ENCODE measurements at places on chromosomes 12 and 14.

GRCh38 chr12:16499611-16500010, 106.4 kb downstream of the LMO3 start:
- DNase-seq: no peak

- DNase-seq: no peak
Measured at GRCh38 chr12:28135801-28136439, 54.3 kb upstream of the CCDC91 start.

- peak; percentile 77 for DNase-seq
Measured at GRCh38 chr14:87133073-87133801, 859.7 kb downstream of the GALC start.

GRCh38 chr14:22781301-22781991, 15.0 kb downstream of the OXA1L start:
- no peak for DNase-seq

DNA sequence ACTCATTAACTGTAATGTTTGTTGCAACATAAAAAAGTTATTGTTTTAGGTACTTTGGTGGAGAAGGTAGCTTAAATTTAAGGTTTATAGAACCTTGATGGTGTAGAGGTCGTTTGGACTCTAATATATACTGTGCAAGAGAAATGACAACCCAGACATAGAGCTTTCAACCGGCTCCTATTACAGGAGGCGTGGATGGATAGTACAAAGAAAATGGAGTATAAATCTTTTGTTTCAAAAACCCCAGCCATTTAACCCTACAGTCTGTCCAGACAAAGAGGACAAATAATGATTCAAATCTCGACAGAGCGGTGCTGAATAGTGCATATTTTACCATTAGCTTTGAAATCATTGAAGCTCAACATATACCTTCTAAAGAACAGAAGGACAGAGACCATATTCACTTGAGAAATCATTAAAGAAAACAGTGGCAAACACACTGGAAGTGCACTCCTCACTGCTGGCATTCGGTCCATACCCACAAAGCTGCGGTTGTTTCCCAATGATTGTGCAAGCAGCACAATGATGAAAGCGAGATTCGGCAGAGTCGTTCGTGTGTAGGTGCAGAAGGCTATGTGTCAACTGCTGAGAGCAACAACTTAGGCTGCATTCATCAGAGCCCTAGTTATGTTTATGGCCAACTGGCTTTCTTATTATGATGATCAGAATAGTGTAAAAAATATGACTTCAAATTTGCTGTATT, 688.6 kb downstream of the NOVA1 start:
- no peak for DNase-seq

DNA sequence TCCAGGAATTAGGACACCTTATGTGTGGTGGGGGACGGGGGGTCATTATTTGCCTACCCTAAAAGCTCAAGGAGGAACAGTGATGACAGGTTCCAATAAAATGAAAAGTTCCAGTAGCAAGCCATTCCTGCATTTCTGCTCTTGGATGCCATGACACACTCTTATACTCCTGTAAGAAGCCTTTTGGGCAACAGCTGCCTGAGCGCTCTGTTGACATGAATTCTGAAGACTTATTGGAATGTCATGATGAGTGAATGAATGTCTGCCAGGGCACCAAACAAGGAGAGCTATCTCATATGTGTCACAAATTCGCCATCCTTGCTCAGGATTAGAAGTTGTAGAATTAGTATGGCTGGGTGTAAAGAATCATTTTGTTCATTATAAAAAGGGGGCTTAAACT, 36.3 kb downstream of the PTGER2 start:
- DNase-seq: no peak

- DNase-seq: peak; percentile 71
Measured at GRCh38 chr12:81212996-81213696, 135.3 kb downstream of the ACSS3 start.

DNA sequence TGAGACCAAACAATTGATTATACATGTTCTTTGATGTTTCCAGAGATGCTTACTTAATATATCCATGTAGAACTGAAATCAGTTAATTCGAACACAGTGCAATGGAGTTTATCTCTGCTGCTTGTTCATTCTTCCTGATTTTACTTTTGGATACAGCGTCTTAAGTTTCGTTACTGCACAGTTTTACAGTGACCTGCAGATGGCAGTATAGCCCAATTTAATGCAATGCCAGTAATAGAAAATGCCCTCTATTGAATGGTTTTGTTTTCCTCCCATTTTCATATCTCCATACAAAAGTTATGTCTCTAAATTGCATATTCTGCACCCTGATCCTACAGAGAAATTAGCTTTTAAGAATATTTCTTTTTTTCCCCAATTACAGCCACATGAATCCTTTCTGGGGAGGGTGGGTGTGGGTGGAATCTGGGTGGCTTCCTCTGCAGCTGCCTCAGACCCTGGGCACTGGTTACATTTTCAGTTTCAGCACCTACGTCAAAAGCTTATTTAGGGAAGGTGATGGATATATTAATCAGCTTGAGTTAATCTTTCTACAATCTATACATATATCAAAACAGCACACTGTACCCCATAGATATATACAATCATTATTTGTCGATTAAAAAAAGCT, 101.1 kb upstream of the DCD start:
- peak; percentile 10 for DNase-seq

DNA sequence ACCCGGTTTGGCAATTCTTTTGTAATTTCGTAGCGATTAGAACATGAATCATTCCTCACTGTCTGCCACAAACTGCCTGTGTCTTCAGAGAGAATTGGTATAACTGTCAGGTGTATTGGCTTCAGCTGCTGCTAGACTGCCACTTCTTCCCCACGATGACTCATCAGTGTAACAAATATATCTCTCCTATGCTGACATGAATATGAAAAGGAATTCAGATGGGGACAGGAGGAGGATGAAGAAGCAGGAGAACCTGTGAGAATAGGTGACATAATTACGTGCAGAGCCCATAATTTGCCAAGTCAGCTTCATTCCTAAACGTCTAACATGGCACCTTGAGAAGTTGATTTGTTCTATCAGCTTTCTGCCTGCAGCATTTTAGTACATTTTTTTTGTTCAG, 64.9 kb downstream of the FRMD6 start:
- no peak for DNase-seq

GRCh38 chr12:32569259-32569658, 109.8 kb upstream of the DNM1L start:
- no peak for DNase-seq

- no peak for DNase-seq
Measured at GRCh38 chr14:99655521-99655920, 10.6 kb downstream of the HHIPL1 start.

DNA sequence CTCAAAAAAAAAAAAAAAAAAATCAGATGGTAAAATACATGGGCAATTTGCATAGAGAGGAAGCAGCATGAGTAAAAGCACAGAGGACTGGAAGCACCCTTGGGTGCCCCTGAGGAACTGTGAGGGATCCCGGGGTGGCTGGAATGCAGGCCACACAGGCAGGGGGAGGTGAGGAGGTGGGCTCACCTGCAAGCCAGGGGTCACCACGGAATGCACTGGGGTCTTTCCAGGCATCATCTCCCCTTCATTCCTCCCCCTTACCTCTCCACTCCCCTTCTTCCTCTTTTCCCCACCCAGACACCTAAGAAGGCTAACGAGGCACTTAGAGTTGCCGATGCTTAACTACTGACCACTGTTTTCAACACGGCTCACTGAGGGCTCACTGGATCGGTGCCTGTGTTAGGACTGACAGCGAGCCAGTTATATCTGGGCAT, 14.4 kb upstream of the HIP1R start:
- no peak for DNase-seq

DNA sequence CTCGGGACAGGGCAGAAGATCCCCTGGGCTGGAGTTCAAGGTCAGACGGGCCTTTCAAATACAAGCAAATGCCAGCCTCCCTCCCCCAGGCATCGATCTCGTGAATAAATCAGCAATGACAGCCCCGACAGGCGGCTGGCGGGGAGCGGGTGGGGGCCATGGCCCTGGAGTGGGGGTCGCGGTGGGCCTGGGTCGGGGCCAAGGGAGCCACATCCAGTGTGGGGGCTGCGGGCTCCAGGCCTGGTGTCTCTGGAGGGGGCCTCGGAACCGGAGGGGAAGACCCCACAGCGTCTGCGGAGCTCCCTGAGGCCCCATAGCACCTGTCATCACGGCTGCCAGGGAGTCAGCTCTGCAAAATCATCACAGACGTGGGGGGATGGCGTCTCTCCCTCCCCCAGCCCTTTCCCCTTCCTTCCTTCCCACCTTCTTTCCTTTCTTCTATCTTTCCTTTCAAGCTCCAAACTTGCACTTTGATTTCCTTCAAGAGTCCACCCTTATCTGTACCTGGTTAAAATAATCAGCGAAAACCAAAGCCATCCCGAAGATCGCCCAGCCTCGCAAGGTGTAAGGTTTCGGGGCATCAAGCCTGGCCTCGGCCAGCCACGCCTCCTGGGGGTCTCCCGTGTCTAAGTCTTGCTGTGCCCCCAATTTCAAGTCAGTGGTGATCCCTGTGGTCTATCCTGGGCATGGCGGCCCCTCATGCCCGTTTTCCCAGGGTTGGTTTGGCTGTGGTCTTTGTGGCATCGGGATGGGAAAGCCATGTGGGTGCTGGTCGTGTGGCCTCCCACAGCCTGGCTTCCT, 92.1 kb downstream of the NOC4L start:
- DNase-seq: no peak

GRCh38 chr12:46533723-46534122, 161.2 kb upstream of the SLC38A2 start:
- no peak for DNase-seq

DNA sequence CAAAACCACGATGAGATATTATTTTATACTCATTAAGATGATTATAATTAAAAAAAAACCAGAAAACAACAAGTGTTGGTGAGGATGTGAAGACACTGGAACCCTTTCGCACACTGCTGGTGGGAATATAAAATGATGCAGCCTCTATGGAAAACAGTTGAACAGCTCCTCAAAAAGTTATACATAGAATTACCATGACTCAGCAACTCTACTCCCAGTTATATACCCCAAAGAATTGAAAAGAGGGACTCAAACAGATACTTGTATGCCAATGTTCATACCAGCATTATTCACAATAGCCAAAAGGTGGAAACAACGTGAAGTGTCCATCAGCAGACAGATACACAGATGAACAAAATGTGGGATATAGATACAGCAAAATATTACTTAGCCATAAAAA, 53.1 kb downstream of the TAOK3 start:
- DNase-seq: no peak

- no peak for DNase-seq
Measured at GRCh38 chr12:92717202-92717601, 14.4 kb downstream of the PLEKHG7 start.

DNA sequence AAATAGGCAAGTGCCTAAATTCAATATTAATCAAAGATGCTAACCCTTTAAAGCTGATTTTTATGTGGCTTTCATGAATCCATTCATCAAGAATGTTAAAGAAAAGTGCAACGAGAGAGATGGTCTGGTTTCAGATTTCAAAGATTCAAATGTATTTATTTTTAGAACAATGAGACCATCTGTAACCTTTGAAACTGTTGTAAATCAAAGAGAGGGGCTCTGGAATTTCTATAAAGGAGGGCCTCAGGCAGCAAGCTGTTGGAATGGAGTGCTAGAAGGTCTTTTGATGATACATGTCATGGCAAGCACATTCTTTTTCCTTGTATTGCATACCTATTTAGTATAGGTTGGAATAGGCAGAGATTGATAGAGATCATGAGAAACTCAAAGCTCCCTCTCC, 433.0 kb downstream of the LRIG3 start:
- peak; percentile 27 for DNase-seq

DNA sequence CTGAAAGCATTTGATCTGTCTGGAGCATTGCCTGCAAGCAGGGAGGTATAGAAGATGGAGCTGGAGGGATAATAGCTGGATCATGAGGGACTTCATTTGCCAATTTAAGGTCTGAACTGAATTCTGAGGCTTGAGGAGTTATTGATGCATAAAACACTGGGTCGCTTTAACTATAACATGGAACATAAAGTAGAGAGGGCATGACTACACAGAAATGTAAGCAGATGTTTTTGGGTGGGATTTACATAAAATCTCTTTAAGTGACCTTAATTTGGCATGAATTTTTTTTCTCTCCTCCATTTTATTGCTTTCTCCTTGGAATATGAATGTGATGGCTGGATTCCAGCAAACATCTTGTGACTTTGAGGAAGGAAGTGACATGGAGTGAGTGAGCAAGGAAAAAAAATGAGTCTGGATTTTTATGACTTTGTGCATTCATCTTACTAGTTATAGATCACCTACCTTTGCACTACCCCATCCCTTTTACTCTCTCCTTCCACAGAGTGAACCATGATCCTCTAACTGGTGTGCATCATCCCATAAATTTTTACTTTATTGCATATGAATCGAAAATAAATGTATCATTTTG, 356.0 kb downstream of the DUSP6 start:
- DNase-seq: no peak

DNA sequence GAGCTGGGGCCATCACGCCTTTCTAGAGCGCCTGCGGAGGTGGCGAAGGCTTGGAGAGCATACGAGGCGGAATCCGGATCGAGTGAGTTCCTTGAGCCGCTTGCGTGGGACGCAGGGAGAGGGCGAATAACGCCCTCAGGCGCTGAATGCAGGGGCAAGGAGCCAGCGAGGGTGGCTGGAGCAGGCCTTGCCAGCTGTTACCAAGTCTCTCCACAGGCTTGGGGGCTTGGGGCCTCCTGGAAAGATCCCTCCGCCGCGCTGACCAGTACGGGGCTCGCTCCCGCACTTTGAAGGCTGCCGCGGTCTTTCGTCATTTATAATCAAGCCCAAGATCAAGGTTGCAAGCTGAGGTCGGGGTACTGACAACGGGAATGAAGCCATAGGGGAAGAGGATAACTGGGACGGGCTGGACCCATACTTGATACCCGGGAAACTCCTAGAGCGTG, 1.2 kb downstream of the FLRT2 start:
- DNase-seq: no peak

- DNase-seq: no peak
Measured at GRCh38 chr12:127277882-127278281, 989.1 kb upstream of the TMEM132C start.

GRCh38 chr12:128069359-128069997, 197.5 kb upstream of the TMEM132C start:
- peak; percentile 45 for DNase-seq

DNA sequence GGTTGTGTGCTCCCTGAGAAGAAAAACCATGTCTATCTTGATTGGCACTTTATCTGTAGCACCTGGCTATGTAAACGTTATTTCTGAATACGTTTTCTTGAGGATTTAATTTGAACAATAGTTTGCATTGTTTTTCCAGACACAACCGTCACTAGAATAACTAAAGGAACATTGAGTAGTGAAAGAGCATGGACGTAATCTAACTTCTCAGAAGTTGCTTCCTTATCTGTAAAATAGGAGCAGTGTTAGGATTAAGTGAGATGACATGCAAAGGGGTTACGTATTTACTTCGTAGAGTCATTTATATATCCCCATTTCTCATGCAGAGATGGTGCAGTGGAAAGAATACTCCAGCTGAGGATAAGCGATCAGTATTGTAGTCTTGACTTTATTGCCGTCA, 8.1 kb downstream of the AEBP2 start:
- no peak for DNase-seq

DNA sequence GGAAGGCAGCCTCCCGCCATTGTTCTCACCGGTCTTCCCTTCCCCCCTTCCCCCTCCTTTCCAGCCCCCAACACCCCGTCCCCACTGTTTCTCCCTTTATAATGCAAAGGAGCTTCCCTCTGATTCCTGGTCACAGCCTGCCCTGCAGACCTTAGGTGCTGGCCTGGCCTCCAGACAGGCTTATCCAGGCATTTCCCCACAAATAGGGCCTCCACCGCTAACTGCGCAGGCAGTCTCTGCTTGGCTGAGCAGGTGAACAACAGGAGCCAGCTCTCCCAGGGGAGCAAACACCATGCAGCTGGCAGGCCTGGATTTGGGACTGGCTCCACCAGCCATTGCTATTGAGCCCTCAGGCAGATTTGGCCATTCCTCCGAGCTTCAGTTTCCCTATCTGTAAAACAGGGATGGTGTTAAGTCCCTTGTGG, 46.0 kb downstream of the SMIM41 start:
- no peak for DNase-seq

All from fibroblast of skin of left quadriceps (primary cell).